ENCODE measurements at places on chromosomes 1 and 21.

DNA sequence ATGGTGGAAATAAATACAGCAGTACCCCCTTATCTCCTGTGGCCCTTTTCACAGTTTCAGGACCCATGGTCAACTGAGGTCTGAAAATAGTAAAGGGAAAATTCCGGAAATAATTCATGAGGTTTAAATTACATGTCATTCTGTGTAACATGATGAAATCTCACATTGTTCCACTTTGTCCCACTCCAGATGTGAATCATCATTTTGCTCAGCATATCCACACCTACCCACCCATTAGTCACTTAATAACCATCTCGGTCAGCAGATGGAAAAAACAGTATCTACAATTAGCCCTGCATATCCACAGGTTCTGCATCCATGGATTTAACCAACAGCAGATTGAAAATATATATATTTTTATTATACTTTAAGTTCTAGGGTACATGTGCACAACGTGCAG lies 86.9 kb upstream of the GORAB start:
- no peak for DNase-seq

- DNase-seq, result no peak
Observed at GRCh38 chr21:26709090-26709489, 136.0 kb upstream of the CYYR1 start.

GRCh38 chr1:73564294-73564693 lies 633.7 kb downstream of the LRRIQ3 start:
- no peak for DNase-seq

DNA sequence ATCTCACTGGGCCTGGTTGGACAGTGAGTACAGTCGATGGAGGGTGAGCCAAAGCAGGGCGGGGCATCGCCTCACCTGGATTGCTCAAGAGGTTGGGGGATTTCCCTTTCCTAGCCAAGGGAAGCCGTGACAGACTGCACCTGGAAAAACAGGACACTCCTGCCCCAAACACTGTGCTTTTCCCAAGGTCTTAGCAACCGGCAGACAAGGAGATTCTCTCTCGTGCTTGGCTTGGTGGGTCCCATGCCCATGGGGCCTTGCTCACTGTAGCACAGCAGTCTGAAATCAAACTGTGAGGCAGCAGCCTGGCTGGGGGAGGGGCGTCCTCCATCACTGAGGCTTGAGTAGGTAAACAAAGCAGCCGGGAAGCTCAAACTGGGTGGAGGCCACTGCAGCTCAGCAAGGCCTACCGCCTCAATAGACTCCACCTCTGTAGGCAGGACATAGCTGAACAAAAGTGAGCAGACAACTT lies 11.3 kb downstream of the C1orf105 start:
- no peak for DNase-seq

- DNase-seq, result no peak
Observed at GRCh38 chr1:187034501-187034900, 205.8 kb downstream of the PLA2G4A start.

- DNase-seq, result no peak
Observed at GRCh38 chr21:29271927-29272333, 26.8 kb upstream of the BACH1 start.

- no peak for DNase-seq
Observed at GRCh38 chr1:201393076-201393475, 6.0 kb downstream of the LAD1 start.

GRCh38 chr1:234779160-234779538 lies 169.2 kb upstream of the IRF2BP2 start:
- DNase-seq, result no peak

GRCh38 chr1:2135441-2135841 lies 59.1 kb downstream of the FAAP20 start:
- DNase-seq, result no peak

- DNase-seq, result no peak
Observed at GRCh38 chr1:100532645-100533044, 5.3 kb upstream of the GPR88 start.

GRCh38 chr1:95022644-95022926 lies 50.2 kb downstream of the ALG14 start:
- DNase-seq, result no peak

DNA sequence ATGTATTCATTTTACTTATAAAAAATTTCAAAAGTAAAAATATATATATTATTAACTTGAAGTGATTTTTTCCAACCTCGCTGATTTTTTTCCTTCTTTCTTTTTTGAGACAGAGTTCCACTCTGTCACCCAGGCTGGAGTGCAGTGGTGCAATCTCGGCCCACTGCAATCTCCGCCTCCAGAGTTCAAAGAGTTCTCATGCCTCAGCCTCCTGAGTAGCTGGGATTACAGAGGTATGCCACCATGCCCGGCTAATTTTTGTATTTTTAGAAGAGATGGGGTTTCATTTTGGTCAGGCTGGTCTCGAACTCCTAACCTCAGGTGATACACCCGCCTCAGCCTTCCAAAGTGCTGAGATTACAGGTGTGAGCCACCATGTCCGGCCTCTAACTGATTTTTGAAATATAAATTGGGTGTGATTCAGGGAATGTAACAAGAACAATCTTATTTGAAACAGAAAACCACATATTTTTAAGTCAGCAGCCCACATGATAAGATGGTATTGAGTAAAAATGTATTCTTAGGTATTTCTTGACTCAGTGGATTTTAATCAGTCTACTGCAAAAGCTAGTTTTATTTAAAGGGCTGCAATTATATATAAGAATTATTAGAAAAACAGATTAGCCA lies 30.0 kb downstream of the ZBTB8B start:
- DNase-seq, result no peak

- DNase-seq, result no peak
Observed at GRCh38 chr1:150268340-150268704, 494 bp downstream of the APH1A start.
